Heart left ventricle (tissue), 16 donors: ENCODE measurements at places on chromosomes 1 and 21. TPM values are rescaled to one million over a fixed set of nuclear protein-coding genes. Genes with fewer than 3 reads are reported as not detected.

The SLC9C2 gene
- total RNA-seq, result 1.8 TPM

The CXADR gene
- total RNA-seq, result 39.2 TPM

DNA sequence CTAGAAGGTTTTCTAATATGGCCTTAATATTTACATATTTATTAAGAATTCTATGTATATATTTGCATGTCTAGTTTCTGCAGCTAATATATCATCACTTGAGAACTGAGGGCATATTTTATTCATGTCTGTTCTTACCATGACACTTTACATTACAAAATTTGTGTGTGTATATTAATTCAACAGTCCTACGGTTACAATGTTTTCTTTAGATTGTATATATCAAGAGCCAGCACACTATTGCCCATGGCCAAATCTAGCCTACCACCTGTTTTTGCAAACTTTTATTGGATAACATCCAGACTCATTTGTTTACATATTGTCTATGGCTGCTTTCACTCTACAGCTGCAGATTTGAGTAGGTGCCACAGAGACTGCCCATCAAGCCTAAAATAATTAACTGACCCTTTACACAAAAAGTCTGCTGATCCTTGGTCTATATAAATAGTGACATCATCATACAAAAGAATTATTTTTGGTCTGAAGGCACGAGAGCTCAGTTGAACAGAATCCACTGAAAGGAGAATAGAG, 577.4 kb upstream of the PBX1 start:
- no peaks in the 10 kb centered on the region for H3K4me1 ChIP-seq
- no peak for DNase-seq
- H3K27ac ChIP-seq, result no peak overlapping the region
- H3K27me3 ChIP-seq, result no peaks in the 10 kb centered on the region
- H3K36me3 ChIP-seq, result no peaks in the 10 kb centered on the region

GRCh38 chr21:29827236-29827635, 112.6 kb downstream of the GRIK1 start:
- H3K27ac ChIP-seq, result no peak overlapping the region
- H3K27me3 ChIP-seq, result no peaks in the 10 kb centered on the region
- no peak overlapping the region for H3K4me3 ChIP-seq
- H3K36me3 ChIP-seq, result no peaks in the 10 kb centered on the region
- DNase-seq, result no peak

The B3GALT2 gene
- 64.7 TPM for total RNA-seq

- no peak overlapping the region for H3K27ac ChIP-seq
- no peaks in the 10 kb centered on the region for H3K4me1 ChIP-seq
- H3K27me3 ChIP-seq, result no peaks in the 10 kb centered on the region
- H3K36me3 ChIP-seq, result no peaks in the 10 kb centered on the region
- DNase-seq, result no peak
- H3K4me3 ChIP-seq, result no peak overlapping the region
Observed at GRCh38 chr1:99438656-99439230, 174.5 kb downstream of the PLPPR4 start.

The C21orf58 gene
- 4.0 TPM for total RNA-seq
